Fibroblast of skin of right quadriceps (primary cell): ENCODE measurements at places on chromosomes 6 and 20.

DNA sequence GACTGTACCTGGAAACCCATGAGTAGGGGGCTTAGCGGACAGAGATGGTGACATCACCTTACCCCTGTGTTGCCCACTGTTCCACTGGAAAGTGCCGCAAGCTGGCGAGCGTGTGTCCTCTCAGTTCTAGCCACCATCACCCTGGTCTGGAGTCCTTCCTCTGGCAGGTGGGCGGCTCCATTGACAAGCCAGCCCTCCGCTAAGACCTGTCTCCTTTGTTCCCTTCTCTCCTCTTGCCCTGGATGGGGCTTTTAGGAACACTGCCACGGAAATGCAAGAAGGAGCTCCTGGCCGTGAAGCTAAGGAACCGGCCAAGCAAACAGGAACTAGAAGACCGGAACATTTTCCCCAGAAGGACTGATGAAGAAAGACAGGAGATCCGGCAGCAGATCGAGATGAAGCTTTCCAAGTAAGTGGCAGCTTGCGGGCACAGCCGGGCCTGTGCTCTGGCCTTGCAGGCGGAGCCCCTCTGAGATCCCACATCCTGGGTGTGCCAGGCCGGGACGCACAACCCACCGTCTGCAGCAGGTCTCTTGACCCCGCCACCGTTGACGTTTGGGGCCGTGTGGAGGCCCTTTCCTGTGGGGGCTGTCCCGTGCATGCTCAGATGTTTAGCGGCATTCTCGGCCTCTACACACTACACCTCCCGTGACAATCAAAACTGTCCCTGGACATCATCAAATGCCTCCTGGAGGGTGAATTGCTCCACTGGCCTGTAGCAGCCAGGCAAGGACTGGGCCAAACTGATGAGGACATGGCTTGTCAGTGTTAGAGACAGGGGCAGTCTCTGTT, 127.5 kb downstream of the SYCP2 start:
- no peak for DNase-seq

GRCh38 chr6:168563656-168564055, 122.7 kb downstream of the SMOC2 start:
- no peak for DNase-seq

DNA sequence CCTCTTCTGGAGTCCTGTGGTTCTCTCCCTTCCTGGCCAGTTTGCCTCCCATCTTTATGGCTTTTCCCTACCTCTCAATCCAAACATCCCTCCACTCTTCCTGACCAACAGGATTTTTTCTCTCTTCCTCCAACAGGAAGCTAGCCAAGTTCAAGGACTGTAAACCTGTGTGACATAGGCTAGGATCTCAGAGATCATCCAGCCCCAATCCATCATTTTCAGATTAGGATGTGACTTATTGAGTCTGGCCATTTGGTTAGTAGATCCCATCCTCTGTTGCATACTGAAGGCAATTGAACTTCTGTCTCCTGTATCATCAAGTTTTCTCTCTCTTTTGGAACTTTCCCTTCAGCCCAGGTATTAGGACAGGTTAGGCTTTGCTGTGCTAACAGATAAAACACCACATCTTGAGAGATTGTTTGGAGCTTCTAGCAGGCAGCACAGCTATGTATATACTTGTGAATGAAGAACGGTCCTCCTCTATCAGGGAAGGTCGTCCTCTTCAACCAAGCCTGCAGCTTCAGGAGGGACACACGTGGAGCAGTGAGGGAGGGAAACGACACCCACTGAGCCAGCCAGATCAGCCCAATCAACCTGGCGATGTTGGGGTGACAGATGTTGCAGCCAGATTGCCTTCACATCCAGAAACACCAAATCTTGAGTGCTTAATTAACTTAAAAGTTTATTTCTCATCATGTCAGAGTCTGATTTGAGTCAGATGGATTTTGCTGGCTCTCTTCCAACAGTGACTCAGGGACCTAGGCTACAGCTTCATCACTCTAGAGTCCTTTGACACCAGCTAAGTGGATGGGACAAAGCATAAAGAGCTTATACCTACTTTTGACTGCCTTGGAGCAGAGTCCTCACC, 106.8 kb downstream of the GJA10 start:
- peak; percentile 80 for DNase-seq

DNA sequence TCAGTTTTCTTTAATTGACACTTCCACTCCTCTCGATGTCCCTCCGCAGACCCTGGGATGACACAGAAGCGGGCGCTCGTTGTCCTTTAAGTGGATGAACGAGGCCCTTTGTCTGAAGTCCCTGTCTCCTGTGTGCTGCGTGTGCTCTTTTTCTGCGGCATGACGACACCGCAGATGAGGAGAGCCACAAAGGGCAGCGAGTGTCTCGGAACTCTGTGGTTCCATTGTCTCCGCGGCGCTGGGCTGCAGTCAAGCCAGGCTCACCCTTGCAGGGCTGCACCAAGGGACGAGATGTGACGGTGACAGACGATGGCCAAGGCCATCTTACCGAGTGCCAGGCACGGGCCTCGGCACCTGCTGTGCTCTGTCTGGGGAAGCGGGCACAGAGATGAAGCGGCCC, 10.6 kb downstream of the PRR18 start:
- no peak for DNase-seq

DNA sequence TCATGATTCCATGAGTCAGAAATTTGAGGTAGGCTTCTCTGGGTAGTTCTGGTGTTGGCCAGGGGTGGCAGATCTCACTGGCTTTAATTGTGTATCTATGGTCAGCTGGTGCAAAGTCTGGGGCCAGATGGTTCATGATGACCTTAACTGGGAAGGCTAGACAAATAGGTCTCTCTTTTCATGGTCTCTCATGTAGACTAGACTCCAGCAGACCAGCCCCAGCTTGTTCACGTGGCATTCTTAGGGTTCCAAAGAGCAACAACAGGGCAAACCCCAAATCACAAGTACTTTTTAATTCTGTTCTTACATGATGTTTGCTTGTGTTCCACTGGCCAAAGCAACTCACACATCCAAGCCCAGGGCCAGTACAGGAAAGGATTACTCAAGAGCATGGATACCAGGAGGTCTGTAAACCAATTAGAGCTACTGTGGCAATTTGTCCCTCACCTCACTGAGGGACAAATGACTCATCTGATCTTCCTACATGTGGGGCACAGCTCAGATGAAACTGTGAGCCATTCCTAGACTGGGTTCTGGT, 79.5 kb upstream of the PBOV1 start:
- DNase-seq, result no peak
